ENCODE measurements at places on chromosomes 3 and 15. TPM values are rescaled to one million over a fixed set of nuclear protein-coding genes. Genes with fewer than 3 reads are reported as not detected.

- DNase-seq, result no peak
These were observed 486.3 kb upstream of the TBL1XR1 start for GRCh38 chr3:177683586-177683985.

GRCh38 chr3:64351713-64352638 lies 126.7 kb upstream of the PRICKLE2 start:
- DNase-seq, result no peak

GRCh38 chr3:51620543-51620942 lies 50.5 kb upstream of the TEX264 start:
- DNase-seq, result no peak

- DNase-seq, result no peak
These were observed 156.9 kb downstream of the B3GALNT1 start for GRCh38 chr3:160948273-160948672.

DNA sequence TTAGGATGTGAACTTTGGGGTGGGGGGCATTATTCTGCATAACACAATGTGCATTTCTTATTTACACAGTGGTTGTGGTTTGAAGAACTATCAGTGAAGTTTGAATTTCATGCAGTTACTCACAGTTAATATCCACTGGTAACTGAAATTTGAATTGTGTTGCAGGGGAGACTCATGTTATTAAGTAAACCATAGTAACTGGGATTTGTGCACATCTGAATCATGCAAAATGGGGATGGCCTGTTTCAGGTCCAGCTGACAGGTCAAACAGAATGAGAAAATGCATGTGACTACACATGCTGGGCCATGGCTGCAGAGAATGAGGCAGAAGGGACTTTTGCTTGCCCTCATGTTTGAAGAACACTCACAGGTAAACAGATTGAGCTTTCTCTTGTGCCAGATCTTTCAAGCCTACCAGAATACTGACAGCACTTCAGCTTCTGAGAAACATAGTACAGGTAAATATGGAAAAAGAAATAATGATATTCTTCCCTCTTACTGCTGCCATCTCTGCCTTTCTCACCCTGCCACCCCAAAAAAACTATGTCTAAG lies 115.0 kb downstream of the POLQ start:
- DNase-seq, result no peak

DNA sequence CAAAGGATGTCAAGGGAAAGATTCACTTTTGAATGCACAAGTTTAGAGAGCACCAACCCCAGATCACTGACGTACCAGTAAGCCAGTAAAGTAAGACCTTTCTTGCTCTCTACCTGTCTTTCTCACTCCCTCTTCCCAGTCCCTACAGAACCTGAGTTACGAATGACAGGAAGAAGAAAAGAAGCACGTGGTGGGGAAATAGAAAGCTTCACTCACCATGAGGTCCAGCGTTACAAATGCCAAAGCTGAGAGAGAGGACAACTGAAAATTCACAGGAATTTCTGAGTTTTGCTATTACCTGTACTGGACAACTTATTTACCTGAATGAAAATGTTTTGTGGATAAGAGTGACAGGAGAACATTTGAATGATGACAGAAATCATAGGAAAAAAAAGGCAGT lies 133.2 kb upstream of the GBE1 start:
- no peak for DNase-seq

ALDH1L1 gene
- total RNA-seq, result not detected

DNA sequence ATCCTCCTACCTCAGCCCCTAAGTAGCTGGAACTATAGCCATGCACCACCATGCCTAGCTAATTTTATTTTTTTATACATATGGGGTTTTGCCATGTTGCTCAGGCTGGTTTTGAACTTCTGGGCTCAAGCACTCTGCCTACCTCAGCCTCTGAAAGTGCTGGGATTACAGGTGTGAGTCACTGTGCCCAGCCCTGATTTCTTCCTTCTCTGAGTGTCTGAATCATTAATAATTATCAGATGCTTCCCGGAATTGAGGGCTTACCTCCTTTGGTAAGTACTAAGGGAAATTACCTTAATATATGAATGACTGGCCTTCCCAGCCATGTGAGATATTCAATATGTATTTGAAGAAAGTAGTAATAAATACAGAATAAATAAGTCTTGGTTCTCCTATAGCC lies 7.2 kb downstream of the CLPX start:
- no peak for DNase-seq

DNA sequence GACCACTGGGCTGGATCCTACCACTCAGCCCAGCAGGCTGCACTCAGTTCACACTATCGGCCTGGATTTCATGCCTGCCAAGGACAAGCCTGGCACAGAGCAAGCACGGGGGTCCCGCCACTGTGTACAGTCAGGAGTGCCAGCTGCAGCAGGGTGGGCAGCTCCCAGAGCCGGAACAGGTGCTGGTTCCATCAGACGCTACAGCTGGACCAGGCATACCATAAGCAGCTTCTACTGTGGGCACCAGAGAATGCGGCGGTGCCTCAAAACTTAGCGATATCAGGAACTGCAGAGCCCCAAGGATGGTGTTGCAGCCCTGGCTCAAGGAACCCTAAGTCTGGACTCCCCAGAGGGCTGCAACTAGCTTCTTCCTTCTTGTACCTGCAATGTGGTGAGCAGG lies 124.8 kb downstream of the BCHE start:
- DNase-seq, result no peak

DNA sequence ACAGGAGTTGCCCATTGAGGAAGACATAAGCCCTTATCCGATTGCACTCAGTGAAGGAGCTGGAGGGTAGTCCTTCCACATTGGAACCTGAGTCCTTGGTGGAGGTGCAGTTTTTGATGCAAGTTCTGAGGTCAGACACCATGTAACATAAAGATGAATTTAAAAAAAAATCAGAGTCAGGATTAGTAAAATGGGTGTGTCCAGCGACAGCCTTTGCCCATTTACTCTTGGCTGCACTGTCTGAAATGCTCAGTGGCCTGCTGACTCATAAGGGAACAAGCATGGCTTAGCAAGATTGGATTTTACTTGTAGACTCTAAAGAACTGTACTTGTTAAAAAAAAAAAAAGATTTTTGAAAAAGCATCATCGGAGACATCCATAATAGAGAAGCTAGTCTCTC lies 241.1 kb upstream of the TOPAZ1 start:
- no peak for DNase-seq

SLC12A8 gene
- total RNA-seq, result 0.16 TPM

DNA sequence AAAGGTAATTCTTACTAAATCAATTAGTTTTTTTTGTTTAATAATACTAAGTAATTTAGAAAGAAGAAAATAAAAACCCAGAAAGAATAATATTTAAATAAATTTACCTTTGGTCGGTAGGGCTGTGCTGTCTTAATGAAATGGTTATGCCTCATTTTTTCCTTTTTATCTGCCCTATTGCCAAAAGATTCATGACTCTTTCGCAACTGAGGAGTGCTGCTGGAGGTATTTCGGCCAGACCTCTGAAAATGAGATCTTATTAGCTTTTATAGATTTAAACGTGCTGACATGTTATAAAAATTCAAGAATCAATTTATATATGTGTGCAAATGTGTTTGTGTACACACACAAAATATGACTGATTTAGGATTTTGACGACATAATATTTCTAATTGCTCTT lies 67.1 kb upstream of the USP50 start:
- no peak for DNase-seq

- DNase-seq, result no peak
These were observed 4.4 kb upstream of the ATOSA start for GRCh38 chr15:52683580-52683979.

RBM5 gene
- 320 TPM for total RNA-seq

All from naive thymus-derived CD4-positive, alpha-beta T cell (primary cell).